Renal cortical epithelial cell (primary cell): ENCODE measurements at places on chromosomes 1 and 21. TPM values are rescaled to one million over a fixed set of nuclear protein-coding genes. Genes with fewer than 3 reads are reported as not detected.

Gene OR14K1
- total RNA-seq: not detected in 2 replicates

Gene MCOLN2
- 0.89 and 1.9 TPM in 2 replicates for total RNA-seq

GRCh38 chr1:11473491-11474034, 5.4 kb upstream of the DISP3 start:
- DNase-seq: no peak

DNA sequence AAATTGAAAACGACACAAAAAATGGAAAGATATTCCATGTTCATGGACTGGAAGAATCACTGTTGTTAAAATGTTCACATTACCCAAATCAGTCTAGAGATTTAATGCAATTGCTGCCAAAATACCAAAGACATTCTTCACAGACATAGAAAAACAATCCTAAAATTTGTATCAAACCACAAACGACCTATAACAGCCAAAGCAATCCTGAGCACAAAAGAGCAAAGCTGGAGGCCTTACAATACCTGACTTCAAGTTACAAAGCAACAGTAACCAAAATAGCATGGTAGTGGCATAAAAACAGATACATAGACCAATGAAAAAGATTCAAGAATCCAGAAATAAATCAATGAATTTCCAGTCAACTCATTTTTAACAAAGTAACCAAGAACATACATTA, 1077.3 kb downstream of the KCNT2 start:
- peak; percentile 9 for DNase-seq

DNA sequence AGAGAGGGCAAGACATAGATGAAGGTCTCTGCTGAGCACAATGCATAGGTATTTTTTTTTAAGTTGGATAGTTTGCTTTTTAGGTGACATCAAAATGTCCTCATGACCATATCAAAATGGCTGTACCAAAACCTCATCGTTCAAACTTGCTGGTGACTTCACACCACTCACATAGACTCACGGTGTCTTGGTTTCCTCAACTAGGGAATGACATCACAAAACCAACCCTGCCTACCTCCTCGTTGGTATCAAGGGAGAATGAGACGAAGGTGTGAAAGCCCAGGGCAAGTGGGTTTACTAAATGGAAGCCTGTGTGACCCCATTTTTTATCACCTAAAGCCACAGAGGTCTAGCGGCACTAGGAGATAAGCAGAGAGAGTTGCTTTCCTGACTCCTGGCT, 1.6 kb downstream of the PIGR start:
- DNase-seq: no peak

DNA sequence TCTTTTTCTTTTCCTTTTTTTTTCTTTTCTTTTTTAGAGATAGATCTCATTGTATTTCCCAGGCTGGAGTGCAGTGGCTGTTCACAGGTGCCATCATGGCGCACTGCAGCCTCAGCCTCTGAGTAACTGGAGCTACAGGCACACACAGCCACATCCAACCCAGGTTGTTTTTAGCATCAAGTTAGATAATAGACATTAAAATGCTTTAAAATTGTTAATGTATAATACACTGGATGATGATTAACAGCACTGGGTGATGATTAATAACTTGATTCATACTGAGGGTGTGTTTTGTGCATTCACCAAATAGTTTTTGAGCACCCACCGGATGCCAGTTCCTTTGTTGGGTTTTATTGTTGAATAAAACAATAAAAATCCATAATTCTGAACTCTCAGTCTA, 75.2 kb downstream of the BEND5 start:
- peak; percentile 94 for DNase-seq

DNA sequence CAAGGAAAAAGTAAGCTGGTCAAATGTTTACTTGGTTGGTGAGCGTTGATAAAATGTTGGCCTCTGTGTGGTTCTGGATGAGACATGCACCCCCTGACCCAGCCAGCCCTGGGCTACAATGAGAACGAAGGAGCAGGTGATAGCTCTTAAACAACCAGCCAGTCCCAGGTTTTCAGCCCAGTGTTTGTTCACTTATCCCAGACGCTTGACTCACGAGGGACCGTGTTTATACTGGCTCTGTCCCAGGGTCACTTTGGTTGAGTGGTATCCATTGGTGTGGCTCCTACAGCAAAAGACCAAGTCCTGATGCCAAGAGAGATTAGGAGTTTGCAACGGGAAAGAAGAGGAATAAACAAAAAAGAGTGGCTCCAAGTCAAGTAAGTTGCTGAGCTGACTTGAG, 86.9 kb downstream of the KCNJ15 start:
- DNase-seq: peak; percentile 81

GRCh38 chr1:100661176-100661575, 58.4 kb upstream of the VCAM1 start:
- peak; percentile 16 for DNase-seq
